ENCODE measurements at places on chromosomes 2 and 18. TPM values are rescaled to one million over a fixed set of nuclear protein-coding genes. Genes with fewer than 3 reads are reported as not detected.

DNA sequence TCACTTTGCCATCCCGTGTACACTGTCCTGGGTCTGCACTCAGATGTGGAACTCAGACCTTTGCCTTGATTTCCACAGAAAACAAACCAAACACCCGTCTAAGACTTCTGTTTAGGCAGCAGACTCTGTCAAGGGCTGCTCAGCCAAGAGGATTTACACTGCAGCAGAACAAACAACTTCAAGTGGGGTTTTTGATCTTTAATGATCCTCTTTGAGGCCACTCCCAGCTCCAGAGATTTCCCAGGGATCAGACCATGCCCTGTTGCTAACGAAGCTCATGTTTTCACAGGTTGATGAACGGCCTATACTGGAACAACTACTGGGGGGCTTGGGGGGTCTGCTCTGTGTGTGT is 52.5 kb upstream of the LGALSL start:
- DNase-seq: no peak
- H3K27ac ChIP-seq: no peak overlapping the region
- no peaks in the 10 kb centered on the region for H3K36me3 ChIP-seq
- no peak overlapping the region for H3K4me3 ChIP-seq
- peaks cover 44% of the 10 kb centered on the region for H3K4me1 ChIP-seq

GRCh38 chr2:73070643-73071359 is 711 bp downstream of the SFXN5 start:
- H3K27ac ChIP-seq: peak overlapping the region; percentile 74
- no peak for DNase-seq
- peaks cover 8% of the 10 kb centered on the region for H3K4me1 ChIP-seq
- no peaks in the 10 kb centered on the region for H3K27me3 ChIP-seq
- H3K4me3 ChIP-seq: peak overlapping the region; percentile 81

- peaks cover 9% of the 10 kb centered on the region for H3K4me1 ChIP-seq
- no peaks in the 10 kb centered on the region for H3K27me3 ChIP-seq
- H3K27ac ChIP-seq: no peak overlapping the region
- DNase-seq: peak; percentile 63
These were observed 119.9 kb upstream of the NDUFV2 start for GRCh38 chr18:8982416-8983183.

DNA sequence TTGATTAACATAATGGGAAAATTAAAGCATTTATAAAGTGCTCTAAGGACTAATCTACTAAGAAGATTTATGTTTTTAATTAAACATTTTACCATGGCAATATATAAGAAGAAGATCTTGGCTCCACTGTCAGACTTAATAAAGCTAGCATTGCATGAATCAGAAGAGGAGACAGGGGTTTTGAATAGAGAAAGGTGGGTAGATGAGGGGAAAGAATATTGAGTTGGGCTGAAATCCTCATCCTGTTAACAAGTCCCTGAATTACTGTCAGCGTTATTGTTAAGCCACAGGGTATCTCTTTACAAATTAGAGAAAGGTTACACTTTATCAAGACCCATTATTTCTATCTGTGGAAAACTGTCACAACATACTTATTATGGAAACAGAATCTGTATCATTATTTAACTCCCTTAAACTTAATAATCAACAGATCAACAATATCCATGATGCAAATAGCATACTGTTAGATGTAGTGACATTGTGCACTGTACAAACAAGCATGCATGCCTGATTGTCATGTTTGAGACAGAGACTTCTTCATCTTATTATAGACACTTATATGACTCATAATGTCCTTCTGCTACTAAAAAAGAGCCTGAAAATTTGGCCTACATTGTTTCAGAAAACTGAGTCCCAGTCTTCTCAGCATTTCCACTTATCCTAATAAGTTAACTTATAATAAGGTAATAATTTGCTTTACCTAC is 304.1 kb downstream of the NRXN1 start:
- H3K27ac ChIP-seq: no peak overlapping the region
- no peaks in the 10 kb centered on the region for H3K4me1 ChIP-seq
- no peaks in the 10 kb centered on the region for H3K27me3 ChIP-seq

GRCh38 chr2:38619458-38620164 is 16.9 kb upstream of the HNRNPLL start:
- H3K27ac ChIP-seq: no peak overlapping the region
- H3K36me3 ChIP-seq: no peaks in the 10 kb centered on the region
- no peak for DNase-seq

- DNase-seq: peak; percentile 31
- H3K36me3 ChIP-seq: no peaks in the 10 kb centered on the region
- H3K4me3 ChIP-seq: no peak overlapping the region
- H3K4me1 ChIP-seq: no peaks in the 10 kb centered on the region
These were observed 169.8 kb downstream of the MREG start for GRCh38 chr2:215843579-215843978.

GRCh38 chr2:203599509-203599908 is 64.4 kb upstream of the RAPH1 start:
- no peak overlapping the region for H3K4me3 ChIP-seq
- no peaks in the 10 kb centered on the region for H3K4me1 ChIP-seq
- no peak for DNase-seq
- H3K36me3 ChIP-seq: no peaks in the 10 kb centered on the region
- H3K27ac ChIP-seq: no peak overlapping the region
- no peaks in the 10 kb centered on the region for H3K27me3 ChIP-seq

GRCh38 chr2:208268156-208268952 is 2.3 kb downstream of the PIKFYVE start:
- H3K36me3 ChIP-seq: no peaks in the 10 kb centered on the region
- H3K4me3 ChIP-seq: no peak overlapping the region
- no peak for DNase-seq
- H3K4me1 ChIP-seq: peaks cover 10% of the 10 kb centered on the region

- no peak overlapping the region for H3K4me3 ChIP-seq
- DNase-seq: no peak
- H3K36me3 ChIP-seq: no peaks in the 10 kb centered on the region
- no peaks in the 10 kb centered on the region for H3K27me3 ChIP-seq
These were observed 44.9 kb downstream of the ZEB2 start for GRCh38 chr2:144475044-144475443.

DNA sequence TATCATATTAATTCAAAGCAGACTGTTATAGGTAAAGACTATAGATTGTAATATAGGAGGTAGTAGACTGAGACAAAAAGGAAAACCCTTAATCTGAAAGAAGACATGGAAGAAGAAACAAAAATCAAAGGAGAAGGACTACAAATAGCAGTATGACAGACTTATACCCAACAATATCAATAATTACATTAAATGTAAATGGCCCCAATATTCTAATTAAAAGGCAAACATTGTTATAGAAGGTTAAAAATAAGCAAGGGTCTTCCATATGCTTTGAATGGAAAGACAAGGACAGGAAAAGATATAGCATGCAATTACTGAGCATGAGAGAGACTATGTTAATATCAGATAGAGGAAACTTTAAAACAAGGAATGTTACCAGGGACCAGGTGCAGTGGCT is 109.5 kb upstream of the BCL2L11 start:
- no peaks in the 10 kb centered on the region for H3K36me3 ChIP-seq
- DNase-seq: no peak
- no peaks in the 10 kb centered on the region for H3K27me3 ChIP-seq
- no peak overlapping the region for H3K27ac ChIP-seq
- no peaks in the 10 kb centered on the region for H3K4me1 ChIP-seq

The TRAK2 gene
- 15.2 TPM for total RNA-seq

The LCT gene
- total RNA-seq: 0.12 TPM

The SPATA3 gene
- total RNA-seq: not detected
